ENCODE measurements at places on chromosomes 2 and 18.

GRCh38 chr2:175626796-175627195, 375.3 kb downstream of the LNPK start:
- DNase-seq = no peak

DNA sequence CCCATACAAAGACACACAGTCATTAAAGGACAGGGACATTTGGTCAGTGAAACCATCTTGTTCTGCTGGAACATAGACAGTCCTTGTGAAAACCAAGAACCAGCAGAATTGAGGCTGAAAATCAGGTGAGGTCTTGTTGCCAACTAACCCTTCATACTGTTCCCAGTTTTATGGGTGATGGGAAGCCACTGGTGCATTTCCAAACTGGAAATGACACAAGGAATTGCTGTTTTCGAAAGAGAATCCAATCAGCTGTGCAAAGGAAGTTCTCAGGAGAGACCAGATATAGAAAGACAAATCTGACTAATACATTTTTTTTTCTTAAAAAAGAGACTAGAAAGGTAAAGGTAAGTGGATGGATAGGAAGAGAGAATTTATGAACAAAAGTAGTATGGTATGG, 948.2 kb downstream of the TSN start:
- DNase-seq = no peak

- DNase-seq = no peak
These were observed 113.7 kb upstream of the ZFP36L2 start for GRCh38 chr2:43340066-43340465.

- no peak for DNase-seq
These were observed 764.3 kb downstream of the METTL4 start for GRCh38 chr18:1806884-1807615.

- no peak for DNase-seq
These were observed 259.3 kb downstream of the PTGR3 start for GRCh38 chr18:74949611-74950010.

DNA sequence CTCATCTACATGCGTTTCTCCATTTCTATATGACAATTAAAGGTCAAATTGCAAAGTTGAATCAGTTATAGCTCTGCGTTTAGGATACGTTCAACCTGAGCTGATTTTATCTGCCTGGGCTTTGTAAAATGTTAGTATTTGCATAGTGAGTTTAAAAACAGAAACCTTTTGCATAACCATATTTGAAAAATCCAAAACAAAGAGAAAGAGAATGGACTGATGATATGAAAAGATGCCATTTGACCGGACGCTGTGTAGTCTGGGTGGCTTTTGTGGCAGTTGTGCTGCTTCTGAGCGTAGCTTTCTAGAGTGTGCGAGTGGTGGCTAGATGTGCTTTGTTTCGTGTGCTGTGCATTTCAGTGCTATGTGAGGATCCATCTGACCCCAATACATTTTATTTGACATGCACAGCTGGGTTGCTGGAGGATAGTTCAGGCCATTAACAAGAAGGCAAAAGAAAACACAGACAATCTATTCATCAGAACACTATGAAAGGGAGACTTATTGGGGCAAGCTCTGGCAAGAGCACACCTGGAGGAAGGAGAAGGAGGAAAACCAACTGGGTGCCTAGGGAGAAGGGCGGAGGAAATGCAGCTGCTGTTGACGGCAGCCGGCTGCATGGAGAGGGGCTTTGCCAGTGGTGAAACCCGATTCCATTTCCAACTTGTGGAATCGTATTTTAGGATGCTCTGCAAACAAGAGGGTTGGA, 126.8 kb downstream of the ACOXL start:
- no peak for DNase-seq

DNA sequence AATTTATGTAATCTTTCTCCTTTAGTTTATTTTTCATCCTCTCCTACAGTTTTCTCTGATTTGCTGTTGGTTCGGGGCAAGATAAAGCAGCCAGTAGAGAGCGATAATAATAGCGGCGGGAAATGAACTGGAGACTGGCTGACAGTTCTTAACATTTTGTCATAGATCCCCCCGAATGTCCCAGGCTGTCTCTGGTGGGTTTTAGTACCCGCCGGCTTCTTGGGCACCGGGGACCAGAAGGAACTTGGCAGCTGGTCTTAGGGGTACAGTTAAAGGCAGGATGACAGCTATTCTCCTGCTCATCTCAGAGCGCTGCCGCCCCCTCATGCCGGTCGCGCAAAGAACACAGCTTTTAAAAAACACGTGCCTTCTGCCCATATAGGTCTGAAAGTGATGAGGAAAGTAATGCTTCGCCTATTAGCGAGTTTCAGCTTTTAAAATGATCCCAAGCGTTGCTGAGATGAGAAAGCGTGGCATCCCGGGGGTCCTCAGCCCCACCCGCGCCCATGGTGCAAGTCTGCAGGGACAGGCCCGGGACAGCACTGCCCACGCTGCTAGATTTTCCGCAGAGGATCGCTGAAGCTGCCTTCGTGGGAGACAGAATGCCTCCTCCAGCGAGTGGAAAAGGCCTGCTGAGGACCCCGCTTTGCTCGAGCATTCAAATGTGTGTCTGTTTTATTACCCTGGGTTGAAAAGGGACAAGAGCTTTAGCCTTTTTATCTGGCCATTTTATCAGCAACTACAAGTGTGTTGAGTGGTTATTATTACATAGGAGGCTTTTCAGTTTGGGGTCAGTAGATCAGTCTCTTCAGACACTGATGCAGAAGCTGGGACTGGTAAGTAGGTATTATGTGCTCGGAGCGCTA, 3.8 kb downstream of the ONECUT2 start:
- DNase-seq = no peak

DNA sequence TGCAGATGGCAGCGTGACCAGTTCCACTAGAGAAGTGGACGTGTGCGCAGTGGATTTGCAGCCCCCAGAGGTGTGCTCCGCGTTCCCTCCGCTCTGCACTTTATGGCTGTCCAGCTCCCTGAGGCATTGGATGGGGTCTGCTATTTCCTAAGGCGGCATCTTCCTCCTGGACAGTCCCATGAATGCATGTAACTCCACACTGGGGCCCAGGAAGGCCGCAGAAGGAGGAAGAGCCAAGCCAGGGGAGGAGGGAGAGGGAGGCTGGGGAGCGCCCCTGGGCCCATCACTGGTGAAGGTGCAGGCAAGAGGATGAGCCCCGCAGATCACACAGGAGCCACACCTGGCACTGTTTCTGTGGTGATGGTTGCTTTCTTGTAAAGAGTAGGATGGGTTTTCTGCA, 99.1 kb downstream of the PTGR3 start:
- no peak for DNase-seq

GRCh38 chr18:67179726-67180125, 336.8 kb downstream of the DSEL start:
- DNase-seq = no peak

All from stimulated activated CD4-positive, alpha-beta T cell treated with anti-CD3 and anti-CD28 coated beads, Interleukin-4, amount 100 ng/mL, for 4 hours (primary cell).